ENCODE measurements at places on chromosomes 4 and X.

GRCh38 chr4:168845897-168846296, 164.2 kb downstream of the CBR4 start:
- DNase-seq, result no peak

DNA sequence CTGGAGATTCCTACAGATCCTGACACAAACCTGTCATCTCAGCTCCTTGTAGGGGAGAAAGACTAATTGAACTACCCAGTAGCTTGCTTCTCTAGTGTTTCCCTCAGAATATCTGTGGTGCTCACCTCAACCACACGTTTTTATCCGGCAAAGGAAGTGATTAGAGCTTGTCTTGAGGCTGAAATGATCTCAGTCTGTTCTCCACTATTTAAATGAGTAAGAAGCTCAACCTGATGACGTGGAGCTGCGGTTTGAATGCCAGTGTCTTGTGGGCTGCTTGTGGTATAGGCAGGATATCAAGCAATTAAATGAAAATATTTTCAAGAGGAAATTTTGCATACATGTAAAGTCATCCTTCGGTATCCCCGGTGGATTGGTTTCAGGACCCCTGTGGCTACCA, 270.2 kb downstream of the TLL1 start:
- no peak for DNase-seq

GRCh38 chr4:94274912-94275311, 67.2 kb downstream of the SMARCAD1 start:
- no peak for DNase-seq

GRCh38 chr4:180156684-180157083, 2086.5 kb upstream of the TENM3 start:
- no peak for DNase-seq

- peak; percentile 4 for DNase-seq
These were observed 22.8 kb upstream of the PDE6B start for GRCh38 chr4:602559-602942.

DNA sequence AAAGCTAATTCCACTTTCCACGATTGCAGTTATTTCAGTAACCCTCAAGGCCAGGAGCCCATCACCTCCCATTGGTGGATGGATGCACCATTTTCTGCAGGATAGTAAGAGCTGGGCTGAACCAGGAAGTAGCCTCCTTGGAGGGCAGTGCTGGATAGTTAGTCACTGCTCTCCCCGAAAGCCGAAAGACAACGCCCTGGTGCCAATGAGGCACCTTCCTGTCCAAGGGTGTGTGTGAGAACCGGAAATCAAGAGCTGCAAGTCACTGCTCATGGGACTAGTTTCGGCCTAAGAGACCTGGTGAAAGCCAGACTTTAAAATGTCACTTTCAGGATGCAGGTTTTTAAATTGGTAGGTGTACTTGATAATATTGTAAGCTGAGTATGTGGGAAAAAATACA, 203.8 kb upstream of the HS3ST1 start:
- no peak for DNase-seq

DNA sequence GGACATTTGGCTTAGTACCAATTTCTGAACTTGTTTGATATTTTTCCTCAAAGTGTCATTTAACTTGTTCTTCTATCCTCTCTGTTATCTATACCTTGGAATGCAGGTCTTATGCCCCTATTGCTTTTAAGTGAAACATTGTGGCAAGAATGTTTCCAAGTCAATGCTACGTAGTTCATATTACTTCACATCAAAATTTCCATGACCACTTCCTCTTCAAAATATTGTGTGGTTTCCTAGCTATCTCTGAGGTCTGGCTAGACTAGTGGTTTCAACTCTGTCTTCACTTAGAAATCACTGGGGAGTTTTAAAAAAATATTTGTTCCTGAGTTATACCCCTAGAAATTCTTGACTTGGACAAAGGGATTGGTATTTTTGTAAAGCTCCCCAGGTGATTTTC, 20.2 kb upstream of the RASGEF1B start:
- no peak for DNase-seq

- DNase-seq, result no peak
These were observed 99.0 kb downstream of the WFS1 start for GRCh38 chr4:6368601-6369000.

GRCh38 chr4:11050766-11051165, 366.2 kb upstream of the CLNK start:
- DNase-seq, result no peak

DNA sequence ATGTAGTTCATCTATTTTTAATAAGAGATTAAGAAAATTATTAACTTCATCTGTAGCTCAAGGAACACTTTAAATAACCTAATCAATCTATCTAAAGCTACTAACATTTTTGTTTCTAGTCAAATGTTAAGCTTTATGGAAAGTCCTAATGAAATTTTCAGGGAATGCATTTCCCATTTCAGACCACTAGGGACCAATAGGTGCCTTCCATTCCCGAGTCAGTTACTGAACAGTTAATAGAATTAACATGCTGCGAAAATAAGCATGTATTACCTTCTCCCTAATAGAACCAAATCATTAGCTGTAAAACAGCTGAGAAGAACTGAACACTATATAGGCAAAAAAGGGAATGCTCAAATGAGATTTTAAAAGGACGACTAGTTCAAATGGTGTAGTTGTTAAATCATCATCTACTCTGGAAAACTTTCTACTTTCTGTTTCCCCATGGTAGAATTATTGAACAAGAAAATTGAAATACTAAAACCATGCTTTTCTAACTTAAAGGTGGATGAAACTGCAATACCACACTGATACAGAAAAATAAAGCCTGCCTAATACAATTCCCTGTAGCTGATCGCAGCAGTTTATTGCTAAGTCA, 22.5 kb downstream of the STX18 start:
- DNase-seq, result no peak

- no peak for DNase-seq
These were observed 211.2 kb downstream of the COX18 start for GRCh38 chr4:72858328-72858727.

DNA sequence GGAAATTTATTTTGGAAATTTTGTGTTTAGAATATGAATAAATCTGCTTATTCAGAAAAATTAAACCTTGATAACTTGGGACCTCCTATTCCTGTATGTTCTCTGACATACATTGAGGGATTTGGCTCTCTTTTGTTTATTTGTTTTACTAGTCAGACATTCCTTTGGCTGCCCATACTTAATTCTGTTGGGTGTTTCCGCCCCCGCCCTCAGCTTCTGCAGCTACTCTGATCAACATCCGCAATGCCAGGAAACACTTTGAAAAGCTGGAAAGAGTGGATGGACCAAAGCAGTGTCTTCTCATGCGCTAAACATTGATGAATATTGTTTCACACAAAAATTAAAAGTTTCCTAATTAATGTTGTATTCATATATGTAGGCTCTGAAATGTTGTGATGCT, 40.5 kb downstream of the RRAGB start:
- no peak for DNase-seq

GRCh38 chr4:48379587-48380180, 38.4 kb downstream of the SLAIN2 start:
- no peak for DNase-seq

DNA sequence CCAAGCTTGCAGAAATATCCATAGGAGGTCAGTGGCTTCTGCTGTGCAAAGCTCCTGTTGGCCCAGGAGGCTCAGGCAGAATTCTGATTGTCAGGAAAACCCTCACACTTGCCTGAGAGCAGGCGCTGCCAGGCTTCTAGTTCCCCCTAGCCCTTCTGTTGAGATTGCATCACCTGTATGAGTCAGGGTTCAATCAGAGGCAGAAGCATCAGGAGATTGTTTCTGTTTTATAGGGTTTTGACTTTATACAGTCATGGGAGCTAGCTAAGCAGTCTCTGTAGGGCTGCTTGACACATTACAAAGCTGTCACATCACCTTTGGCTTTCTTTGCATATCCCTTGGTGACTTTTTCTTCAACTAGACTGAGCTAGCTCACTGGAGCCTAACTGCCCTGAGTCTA, 27.8 kb downstream of the DIPK2B start:
- no peak for DNase-seq

DNA sequence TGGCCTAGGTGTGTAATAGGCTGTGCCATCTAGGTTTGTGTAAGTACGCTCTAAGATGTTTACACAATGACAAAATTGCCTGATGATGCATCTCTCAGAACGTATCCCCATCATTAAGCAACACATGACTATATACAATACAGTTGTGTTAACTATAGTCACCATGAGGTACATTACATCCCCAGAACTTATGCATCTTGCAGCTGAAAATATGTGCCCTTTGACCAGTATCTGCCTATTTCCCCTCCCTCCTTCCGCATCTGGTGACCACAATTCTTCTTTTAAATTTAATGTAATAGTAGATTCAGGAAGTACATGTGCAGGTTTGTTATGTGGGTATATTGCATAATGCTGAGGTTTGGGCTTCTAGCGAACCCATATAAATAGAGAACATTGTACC, 239.8 kb upstream of the IL1RAPL1 start:
- DNase-seq, result no peak

GRCh38 chr4:13542577-13543031, 1.7 kb downstream of the NKX3-2 start:
- no peak for DNase-seq

DNA sequence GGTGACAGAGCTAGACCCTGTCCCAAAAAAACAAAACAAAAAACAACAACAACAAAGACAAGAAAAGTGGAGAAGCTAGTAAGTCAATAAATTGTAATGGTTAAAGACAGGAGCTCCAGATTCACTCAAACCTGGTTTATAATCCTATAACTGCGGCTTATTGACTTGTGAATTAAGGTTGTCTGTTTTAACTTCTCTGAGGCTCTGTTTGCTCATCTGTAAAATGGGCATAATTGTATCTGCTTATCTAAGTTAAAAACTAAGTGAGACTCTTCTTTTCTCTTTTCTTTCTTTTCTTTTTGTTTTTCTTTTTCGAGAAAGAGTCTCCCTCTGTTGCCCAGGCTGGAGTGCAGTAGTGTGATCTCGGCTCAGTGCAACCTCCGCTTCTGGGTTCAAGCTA, 84.9 kb downstream of the SOWAHB start:
- no peak for DNase-seq

DNA sequence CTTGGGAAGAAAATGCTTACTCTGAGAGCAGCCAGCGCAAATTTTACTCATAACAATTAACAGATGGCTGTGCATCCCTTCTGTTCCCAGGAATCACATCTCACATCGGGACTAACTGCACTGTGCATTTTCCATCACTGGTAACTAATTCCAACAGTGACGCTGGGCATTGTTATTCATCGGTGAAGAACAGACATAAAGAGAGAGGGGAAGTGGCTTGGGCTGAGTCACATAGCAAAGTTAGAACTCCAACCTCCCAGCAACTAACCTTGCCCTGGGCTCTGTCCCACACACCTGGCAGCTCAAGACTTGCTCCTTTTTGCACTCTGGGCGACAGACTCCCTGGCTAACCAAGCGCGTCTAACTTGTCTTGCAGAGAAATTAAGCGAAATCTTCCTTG, 6.4 kb upstream of the LONRF3 start:
- DNase-seq, result no peak

DNA sequence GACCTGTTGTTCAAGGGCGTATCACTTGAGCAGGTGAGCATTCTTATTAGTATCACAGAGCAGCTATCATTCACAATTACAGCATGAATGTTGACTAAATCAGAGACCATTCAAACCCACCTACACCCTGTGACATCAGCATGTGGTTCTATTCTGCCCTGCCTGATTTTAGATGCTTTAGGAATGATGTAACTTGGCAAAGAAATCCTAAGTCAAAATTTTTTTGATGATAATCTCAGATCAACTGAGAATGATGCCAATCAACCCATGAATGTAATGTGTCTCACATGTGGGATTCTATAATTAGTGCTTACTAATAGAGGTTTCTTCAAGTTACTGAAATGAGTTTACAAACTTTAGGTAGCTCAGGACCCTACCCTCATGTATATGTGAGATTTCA, 13.4 kb upstream of the CHIC2 start:
- no peak for DNase-seq

DNA sequence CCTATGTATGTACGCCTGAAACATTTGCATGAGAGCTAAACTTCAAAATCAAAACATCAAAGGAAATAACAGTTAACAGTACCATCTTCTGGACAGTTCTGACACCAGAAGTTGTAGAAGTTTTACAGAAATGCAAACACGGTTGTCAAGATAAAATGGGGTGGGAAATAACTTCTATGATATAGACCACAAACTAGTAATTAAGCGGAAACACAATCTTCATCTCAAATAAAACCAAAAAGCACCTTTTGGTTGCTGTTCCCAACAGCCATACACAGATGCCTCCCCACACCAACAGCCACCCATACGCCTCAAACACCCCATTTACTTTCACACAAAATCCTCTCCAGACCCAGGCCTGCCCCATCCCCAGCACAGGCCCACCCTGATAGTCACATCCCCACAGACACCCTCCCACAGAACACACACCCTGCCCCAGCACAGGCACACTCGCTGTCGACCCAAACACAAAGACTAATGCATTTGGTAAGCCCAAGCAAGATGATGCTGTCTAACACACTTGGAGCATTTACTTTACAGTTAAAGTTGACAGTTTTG, 64.3 kb downstream of the TAPT1 start:
- DNase-seq, result no peak

- no peak for DNase-seq
These were observed 1051.7 kb downstream of the C4orf33 start for GRCh38 chr4:130147641-130148040.

GRCh38 chr4:74311696-74312313, 3.5 kb downstream of the EPGN start:
- no peak for DNase-seq

DNA sequence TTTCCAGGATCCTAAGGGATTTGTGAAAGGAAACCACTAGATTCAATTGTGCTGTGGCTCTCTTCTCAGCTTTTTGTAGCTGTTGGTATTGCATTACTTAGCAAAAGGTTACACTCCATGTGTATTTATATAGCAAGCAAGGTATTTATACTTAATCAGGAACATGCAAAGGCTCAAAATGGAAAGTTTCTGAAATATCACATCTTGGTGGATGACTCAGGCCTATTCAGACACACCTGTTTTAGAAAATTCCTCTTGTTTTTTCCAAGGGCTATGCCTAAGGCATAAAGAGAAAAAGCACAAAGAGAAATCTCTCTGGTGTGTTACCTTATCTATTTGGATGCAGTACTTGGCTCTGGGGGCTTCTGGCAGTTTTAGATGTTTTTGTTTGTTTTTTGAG, 144.4 kb upstream of the GALNT7 start:
- no peak for DNase-seq

DNA sequence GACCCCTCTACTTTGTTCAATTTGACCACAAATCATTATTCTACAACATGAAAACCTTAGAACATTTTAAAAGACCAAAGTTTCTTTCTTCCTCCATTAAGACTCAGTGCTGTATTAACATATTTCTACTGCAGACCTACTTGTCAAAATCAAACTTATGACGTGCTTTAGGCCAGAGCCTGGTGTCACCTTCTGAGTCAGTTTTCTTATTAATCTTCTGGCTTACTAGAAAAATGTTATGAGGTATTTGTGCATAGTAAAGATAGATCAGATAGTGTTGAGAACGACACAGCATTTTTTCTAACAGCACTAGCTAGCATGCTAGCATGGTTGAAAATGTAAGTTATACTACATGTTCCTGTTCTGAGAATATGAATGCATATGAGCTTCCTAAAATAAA, 333.6 kb upstream of the FAM241A start:
- no peak for DNase-seq

GRCh38 chr4:58477950-58478349, 1367.8 kb upstream of the IGFBP7 start:
- no peak for DNase-seq

- DNase-seq, result no peak
These were observed 83.2 kb downstream of the FUNDC1 start for GRCh38 chrX:44459501-44459900.

GRCh38 chrX:103183912-103184311, 31.0 kb upstream of the BEX4 start:
- DNase-seq, result no peak
